ENCODE measurements at places on chromosomes 1 and 21.

- peak; percentile 81 for DNase-seq
Measured at GRCh38 chr1:85224734-85225623, 24.2 kb upstream of the SYDE2 start.

DNA sequence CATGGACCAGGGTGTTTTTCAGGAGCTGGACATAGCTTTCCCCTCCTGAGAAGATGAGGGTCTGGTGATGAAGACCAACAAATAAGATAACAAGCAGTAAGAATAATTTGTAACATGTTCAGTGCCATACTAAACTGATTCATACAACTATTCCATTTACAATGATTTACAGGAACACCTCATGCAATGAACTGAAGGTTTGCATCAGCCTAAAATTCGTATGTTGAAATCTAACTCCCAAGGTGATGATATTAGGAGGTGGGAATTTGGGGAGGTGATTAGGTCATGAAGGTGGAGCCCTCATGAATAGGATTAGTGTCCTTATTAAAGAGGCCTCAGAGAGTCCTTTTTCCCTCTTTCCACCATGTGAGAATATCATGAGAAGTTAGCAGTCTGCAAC is 15.9 kb upstream of the NIBAN1 start:
- DNase-seq: no peak

DNA sequence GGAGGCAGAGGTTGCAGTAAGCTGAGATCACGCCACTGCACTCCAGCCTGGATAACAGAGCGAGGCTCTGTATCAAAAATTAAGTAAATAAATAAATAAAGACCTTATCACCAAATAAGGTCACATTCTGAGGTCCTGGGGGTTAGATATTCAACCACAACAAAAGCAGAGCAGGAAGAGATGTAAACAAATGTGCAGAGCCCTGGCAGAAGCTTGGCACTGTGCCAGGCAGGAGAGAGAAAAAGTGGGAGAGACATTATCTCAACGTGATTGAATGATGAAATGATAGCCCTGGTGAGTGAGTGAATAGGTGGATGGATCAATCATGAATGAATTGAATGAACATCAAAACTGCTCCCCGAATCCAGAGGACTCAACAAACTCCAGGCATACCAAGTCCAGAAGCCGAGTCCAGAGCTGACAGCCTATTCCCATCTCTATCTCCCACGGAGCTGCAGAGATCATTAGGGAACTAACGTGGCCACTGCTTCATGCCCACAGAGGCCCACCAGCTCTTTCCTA is 150.7 kb downstream of the TOMM20 start:
- peak; percentile 71 for DNase-seq

- DNase-seq: no peak
Measured at GRCh38 chr1:44236490-44237272, 23.4 kb downstream of the DMAP1 start.

DNA sequence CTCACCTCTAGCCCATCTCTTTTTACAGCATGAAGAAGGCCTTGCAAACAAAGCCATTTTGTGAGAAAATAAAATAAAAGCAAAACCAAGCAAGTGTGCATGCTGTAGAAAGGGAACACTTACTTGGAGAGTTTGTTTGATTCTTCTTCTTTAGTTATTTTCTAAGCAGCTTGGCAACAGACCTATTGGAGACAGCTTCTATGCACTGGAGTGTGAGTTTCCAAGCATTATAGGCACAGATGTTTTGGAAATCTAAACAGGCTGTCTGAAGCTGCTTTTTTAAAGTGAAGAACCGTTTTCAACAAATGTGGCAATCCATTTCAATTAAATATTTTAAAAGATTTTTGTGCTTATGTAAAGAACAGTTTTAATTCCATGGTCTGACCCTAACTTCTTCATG is 76.6 kb downstream of the NGF start:
- DNase-seq: no peak

GRCh38 chr1:87250336-87250735 is 78.3 kb upstream of the LMO4 start:
- no peak for DNase-seq

DNA sequence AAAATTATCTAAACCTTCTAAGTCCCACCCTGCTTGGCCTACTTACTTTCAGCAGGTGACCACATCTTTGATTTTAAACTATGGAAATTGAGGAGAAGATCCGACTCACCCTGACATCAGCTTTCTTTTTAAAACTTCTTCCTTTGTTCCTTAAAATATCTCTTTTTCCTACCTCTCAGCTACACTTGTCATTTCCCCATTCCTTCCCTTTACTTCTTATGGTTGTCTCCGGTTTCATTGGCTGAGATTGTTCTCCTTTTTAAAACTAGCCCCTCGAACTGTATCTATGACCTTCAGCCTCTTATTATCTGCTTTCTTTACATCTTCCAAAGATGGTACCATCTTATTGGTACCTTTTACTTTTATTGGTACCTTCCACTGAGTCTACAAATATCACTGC is 87.8 kb upstream of the NRIP1 start:
- DNase-seq: no peak

- peak; percentile 75 for DNase-seq
Measured at GRCh38 chr1:20711285-20712214, 6.3 kb downstream of the KIF17 start.

DNA sequence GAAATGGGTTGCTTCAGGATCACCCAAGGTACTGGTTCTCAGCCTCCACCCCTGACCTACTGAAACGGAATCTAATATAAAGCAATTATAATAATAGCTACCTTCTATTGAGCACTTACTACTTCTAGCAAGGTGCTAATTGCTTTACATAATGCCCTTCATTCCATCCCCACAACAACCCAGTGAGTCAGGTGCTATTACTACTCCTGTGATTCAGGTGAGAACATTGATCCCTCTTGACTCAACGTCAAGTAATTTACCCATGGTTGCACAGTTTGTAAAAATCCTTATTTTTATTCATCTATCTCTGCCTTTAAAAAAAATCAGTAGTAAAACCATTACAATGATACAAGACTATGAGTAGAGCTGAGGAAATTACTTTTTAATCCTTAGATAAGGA is 85.2 kb downstream of the UCHL5 start:
- peak; percentile 9 for DNase-seq

DNA sequence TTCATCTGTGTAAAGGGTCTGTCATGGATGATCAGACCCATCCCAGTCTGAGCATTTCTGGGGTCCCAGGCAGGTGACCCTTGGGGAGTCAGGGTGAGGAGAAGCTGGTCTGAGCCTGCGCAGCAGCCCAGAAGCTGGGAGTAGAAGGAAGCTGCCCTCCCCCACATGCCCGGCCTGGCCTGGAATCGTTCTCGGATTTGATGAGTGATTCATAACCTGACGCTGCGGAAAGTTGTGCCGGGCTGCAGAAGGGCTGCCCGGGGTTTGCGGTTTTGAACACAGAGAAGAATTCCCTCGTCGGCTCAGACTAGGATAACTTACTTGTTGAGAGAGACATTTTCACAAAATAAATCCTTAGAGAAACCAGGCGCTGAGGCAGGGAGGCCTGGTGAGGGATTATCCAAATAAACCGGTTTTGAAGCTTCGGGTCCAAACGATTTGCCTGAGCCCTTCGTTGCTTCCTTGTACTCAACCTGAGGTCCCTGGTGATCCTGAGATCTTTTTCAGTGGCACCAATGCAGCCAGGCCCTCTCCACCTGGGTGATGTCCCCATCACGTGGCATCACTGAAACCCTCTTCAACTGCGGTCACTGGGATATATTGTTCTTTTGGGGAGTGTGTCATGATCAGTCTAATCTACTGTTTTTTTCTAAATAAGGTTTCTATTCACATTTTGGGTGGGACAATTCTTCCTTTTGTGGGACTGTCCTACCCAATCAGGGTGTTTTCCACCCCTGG is 29.2 kb downstream of the EPHB2 start:
- no peak for DNase-seq

DNA sequence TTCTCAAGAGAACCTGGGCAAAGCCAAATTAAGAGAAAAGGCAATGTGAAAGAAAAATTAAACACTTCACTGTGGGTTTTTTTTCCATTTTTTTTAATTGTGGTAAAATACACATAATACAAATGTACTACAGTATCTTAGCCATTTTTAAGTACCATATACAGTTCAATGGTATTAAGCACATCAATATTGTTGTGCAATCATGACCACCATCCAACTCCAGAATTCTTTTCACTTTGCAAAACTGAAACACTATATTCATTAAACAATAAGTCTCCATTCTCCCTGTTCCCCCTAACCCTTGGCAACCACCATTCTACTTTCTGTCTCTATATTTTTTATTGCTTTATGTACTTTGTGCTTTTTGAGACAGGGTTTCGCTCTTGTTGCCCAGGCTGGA is 17.8 kb upstream of the OTUD7B start:
- DNase-seq: no peak

DNA sequence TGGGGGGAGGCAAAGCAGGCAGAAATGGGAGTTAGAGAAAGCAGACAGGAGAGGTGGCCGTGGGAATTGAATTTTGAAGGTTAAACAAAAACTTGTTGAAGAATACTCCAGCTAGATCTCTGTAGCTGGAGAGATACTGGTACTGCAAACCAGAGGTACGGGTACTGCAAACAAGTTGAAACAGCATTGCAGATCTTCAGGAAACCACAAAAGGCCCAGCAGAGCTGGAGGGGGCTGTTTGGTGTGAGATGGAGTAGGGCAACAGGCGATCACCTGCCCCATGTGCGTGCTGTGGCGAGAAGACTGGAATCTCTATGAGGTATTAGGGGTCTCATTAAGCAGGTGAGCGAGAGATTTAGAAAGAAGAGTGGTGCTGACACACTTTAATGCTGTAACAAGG is 77.7 kb upstream of the RGS4 start:
- DNase-seq: no peak

DNA sequence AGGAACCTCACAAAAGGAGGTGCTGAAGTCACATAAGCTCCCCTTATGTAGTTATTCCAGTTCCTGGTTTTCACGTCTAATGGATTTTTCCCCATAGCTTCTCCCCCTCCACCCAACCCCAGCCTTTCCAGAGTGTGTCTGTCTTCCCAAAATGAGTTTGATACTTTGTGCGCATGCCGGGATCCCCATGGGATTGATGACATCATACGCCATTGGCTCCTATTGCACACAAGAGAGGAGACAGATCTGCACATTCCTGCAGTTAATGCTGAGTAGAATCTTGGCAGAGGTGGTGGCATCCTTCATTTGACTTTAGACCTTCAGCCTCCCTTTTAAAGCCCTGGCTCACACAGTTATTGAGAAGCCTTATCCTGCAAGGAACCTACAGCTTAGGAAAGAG is 71.4 kb downstream of the DDR2 start:
- no peak for DNase-seq

DNA sequence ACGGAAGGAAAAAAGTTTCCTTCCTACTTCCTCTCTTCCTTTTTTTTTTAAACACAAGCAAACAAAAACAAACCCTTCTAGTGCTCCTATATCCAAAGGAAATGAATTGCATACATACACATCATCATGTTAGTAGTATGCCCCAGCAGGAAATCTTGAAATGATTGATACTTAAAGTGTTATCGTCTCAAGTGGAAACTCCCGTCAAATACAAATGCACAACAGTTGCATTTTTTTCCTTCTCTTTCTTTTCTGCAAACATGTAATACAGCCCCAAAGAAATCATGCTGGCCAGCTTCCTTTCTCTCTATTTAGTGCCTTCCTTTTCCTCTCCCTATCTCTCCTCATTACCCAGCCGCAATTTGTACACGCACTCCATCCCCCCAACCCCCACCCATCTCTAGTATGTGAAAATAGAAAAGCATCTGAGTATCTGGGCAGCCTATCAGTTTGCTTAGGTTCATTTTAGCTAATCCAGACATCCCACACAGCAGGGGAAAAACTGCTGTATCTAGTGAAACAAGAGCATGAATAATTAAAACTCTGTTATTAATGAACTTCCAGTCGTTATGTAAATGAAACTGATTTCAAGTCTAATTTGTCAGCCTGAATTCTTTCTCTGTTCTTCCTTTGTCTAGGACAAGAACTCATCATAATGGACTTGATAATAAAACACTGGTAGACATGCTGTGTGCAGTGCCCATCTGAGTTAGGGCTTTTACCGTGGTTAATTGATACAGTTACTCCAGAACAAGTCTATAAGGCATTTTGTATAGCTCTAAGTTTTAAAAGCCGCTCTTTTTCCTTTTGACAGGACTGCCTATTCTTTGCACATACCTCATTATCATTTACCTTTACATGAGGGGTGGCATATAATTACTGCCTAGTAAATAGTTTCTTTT is 336.5 kb upstream of the ADGRL2 start:
- no peak for DNase-seq

GRCh38 chr21:45294509-45295291 is 7.0 kb upstream of the POFUT2 start:
- no peak for DNase-seq

- no peak for DNase-seq
Measured at GRCh38 chr1:18950401-18951026, 6.0 kb downstream of the IFFO2 start.

DNA sequence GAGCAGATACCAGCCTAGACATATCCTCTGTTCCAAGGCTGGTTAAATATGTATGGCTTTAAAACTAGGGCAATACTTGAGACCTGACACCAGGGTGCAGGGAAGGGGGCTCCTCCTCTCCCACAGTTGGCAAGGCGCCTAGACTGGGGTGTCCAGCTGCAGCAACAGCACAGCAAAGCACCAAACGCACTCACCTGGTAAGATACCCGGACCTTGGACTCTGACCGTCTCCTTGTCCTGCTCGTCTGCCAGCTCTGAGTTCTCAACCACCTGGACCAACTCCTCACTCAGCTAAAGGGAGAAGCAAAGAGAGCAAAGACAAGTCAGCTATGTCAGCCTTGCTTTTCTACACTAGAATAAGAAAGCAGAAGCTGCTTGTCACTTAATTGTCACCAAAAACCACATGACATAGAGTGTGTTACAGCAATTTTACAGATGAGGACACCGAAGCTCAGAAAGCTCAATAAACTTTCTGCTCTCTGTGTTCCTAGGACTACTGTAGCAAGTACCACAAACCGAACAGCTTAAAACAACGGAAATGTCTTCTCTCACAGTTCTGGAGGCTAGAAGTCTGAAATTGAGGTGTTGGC is 4.4 kb downstream of the PACC1 start:
- DNase-seq: no peak

DNA sequence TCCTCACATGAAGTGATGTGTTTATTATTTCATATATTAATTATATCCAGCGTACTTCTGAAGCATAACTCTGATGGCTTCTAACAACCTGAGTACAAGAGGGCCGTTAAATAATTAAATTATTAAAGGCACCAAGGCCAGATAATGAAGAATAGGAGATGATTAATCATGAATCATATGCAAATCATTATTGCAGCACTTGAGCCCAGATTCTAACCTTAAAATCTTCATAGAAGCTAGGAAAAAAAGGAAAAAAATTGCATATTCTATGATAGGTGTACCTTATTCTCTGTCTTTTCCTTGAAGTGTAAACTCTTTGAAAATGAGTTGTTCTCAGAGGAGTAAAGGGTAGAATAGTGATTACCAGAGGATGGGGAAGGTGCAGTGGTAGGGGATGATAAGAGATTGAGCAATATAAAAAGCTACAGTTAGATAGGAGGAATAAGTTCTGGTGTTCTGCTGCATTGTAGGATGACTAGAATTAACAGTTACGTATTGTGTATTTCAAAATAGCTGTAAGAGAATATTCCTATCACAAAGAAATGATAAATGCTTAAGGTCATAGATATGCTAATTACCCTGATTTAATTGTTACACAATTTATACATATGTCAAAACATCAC is 51.1 kb downstream of the SWT1 start:
- DNase-seq: no peak

All from NCI-H1417 (cell line).